Stimulated activated CD4-positive, alpha-beta T cell treated with anti-CD3 and anti-CD28 coated beads, Interleukin-15, amount 100 ng/mL, for 48 hours (primary cell): ENCODE measurements at places on chromosomes 7 and 10.

GRCh38 chr10:89829887-89830269, 128.5 kb downstream of the KIF20B start:
- no peak for DNase-seq

DNA sequence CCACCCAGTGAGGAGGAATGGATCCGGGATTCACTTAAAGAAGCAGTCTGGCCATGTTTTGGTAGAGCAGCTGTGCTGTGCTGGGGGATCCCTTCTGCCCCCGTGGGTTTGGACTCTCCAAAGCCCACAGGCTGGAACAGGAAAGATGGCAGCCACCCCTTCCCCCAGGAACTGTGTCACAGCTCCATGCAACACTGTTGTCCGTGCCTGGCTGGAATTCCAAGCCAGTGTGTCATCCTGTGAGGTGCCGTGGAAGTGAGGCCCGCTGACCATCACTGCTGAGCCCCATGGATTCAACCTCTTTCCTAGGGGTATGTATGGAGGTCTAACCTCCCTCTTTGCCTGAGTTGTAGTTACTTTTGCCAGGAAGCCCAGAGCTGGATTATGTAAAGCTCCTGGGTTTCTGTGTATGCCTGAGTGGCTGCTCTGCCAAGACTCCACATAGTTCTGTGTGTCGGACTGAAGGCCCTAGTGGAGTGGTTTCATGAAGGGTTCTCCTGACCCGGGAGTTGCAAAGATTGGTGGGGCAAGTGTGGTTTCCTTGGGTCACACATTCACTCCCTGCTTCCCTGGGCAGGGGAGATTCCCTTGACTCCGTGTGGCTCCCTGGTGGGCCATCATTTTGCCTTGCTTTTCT, 35.1 kb upstream of the PCGF5 start:
- no peak for DNase-seq

GRCh38 chr7:2710901-2711551, 23.0 kb downstream of the AMZ1 start:
- no peak for DNase-seq

- DNase-seq, result no peak
Observed at GRCh38 chr10:100008142-100008522, 1.6 kb downstream of the DNMBP start.

DNA sequence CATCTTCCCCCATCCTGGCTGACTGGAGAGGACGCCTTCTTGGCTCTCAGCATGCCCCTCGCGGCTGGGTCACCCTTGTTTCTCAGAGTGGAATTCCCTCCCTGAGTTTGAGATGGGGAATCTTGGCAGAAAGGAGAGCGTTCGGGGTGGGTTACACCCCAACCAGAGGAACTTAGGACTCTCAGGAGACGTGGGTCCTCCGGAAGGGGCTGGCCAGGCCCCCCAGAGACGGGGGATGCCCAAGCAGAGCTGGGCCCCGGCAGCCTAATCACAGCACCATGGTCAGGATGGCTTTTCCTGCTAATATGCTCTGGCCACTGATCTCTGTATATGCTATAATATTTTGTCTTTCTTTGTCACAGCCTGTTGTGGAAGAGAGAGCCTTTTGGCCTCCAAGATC, 214.3 kb downstream of the WDR37 start:
- DNase-seq, result no peak

DNA sequence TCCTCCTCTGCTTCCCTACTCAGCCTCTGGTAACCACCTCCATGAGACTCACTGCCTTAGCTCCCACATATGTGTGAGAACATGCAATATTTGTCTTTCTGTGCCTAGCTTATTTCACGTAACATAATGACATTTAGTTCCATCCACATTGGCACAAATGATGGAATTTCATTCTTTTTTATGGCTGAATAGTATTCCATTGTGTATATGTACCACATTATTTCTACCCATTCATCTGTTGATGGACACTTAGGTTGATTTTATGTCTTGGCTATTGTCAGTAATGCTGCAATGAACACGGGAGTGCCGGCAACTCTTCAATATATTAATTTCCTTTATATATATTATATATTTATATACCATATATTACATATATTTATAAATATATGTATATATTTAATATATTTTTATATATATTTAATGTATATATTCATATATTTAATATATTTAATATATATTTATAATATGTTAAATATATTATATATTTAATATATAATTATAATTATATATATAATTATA, 1046.9 kb downstream of the DNAJB9 start:
- no peak for DNase-seq

DNA sequence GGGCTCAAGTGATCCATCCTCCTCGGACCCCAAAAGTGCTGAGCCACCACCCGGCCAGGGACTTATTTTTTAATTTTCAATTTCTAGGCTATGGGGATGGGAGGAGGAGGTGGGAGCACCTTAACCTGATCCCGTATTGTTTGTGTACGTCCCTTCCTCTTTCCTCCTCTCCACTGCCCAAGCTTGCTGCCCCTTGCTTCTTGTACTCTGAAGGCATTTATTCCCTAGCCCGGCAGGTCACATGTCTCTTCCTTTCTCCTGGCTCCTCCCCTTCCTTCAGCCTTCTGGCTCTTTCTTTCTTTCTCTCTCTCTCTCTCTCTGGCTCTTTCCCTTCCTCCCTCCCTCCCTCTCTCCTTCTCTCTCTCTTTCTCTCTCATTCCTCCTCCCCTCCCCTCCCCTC, 56.0 kb downstream of the COL26A1 start:
- DNase-seq, result no peak

DNA sequence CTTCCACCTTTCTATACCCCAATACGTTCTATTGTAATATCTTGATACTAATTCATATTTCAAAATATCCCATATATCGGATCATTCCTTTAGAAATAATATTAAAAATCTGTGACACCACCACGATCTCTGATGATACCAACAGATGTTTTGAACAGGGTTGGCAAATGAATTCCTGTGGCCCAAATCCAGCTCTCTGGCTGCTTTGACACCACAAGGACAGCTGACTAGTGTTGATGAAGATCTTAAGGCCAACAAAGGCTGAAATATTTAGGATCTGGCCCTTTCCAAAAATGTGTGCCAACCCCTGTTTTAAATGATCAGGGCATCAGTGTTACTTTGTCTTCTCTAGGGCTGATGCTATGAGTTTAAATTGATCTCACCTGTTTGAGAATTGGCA, 380.7 kb upstream of the PFKP start:
- DNase-seq, result no peak

GRCh38 chr10:34740321-34740720, 74.8 kb downstream of the PARD3 start:
- no peak for DNase-seq

- no peak for DNase-seq
Observed at GRCh38 chr7:132065193-132065988, 509.0 kb upstream of the PODXL start.

GRCh38 chr7:47244692-47245091, 337.2 kb downstream of the TNS3 start:
- no peak for DNase-seq

- no peak for DNase-seq
Observed at GRCh38 chr7:39095875-39096619, 118.3 kb downstream of the POU6F2 start.

GRCh38 chr7:138286846-138287245, 173.2 kb upstream of the TRIM24 start:
- no peak for DNase-seq

- DNase-seq, result no peak
Observed at GRCh38 chr7:11231190-11231589, 257.5 kb downstream of the PHF14 start.

DNA sequence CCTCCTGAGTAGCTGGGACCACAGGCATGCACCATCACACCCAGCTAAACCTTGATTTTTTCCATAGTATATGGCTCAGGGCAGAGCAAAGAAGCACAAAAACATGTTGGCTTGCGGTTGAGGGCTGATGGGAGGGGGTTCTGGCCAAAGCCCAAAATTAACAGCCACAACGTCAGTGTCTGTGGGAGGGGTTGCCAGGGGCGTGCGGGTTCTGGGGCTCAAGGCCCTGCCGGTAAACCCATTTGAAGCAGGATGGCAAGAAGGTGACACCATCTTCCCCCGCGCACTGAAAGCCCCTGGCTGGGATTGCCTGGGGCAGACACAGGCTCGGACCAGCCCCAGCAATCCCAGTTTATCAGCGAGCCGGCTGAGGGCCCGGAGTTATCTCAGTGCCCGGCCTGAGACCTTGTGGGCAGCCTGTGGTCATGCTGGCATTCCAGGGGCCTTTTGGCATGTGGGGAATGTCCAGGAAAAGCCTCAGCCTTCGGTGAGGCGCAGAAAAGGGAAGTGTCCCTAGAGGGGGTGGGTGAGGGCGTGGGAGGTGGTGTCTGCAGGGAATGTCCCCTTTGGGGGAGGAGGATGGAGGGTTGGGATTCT, 167.7 kb upstream of the TNRC18 start:
- no peak for DNase-seq

- no peak for DNase-seq
Observed at GRCh38 chr10:102613785-102614184, 30.5 kb upstream of the TRIM8 start.

DNA sequence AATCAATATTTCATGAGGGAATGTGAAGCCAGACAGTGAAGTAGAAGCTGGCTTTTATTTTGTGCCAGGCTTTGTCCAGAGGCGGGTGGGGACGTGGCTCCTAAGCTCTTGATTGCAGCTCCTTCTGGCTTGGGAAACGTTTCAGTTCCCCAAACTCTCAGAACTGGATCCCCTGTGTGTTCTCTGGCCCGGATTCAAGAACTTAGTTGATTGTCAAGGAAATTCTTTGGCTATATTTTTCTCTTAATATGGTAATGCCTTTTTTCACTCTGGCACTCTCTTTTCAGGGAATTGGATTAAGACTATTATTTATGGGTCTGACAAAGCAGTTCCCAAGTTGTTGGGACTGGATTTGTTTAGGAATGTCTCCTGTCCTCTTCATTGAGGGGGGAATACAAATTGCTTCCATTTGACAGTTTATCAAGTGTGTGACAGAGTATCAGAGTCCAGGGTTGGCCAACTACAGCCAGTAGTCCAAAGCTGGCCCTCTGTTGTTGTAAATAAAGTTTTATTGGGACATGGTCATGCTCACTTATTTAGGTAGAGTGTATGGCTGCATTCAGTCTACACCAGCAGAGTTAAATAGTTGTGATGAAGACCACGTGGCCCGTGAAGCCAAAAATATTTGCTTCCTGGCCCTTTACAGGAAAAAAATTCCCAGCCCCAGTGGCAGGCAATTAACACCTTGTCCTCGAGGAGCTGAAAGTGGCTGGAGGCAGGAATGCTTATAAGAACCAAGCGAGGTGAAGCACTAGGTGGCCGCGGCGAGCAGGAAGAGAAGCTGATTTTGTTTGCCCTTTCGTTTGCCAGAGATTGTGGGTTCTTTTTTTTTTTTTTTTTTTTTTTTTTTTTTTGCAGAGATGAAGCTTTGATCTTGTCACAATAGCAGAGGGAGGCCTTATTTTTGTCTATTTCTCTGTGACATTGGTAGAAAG, 34.3 kb downstream of the HTRA1 start:
- no peak for DNase-seq

- peak; percentile 65 for DNase-seq
Observed at GRCh38 chr10:124688889-124689670, 55.1 kb downstream of the FAM53B start.

DNA sequence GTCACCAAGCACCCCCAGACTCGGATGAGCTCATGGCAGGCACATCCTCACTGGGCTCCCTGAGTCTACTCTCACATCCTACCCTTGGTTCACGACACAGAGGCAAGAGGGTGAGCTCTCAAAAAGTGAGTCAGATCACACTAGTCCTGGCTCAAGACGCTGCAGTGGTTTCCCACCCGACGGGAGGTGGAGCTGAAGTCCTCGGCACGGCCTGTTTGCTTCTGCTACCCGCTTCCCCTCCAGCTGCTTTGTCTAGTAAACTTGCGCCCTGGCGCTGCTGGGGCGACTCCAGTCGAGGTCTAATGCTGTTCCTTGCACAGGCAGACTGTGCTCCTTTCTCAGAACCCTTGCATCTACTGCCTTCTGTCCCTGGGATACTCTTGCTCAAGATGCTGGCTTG, 13.5 kb upstream of the SFMBT2 start:
- no peak for DNase-seq

DNA sequence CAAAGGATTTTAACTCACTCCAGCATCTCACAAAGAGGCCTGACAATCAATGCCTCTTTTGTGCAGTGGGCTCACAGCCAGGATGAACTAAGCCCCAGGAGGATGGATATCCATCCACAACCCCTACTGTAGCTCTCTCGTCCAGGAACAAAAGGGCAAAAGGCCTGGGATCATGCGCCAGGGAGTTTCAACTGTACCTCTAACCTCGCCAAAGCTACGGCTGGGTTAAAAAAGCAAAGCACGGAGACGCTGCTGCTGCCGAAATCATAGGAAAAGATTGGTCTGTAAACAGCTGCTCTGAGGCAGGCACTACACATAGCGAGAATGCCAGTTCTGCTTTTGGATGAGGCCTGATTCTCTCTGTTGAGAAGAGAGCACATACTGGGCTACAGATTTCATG, 32.1 kb downstream of the VSTM4 start:
- no peak for DNase-seq

- DNase-seq, result no peak
Observed at GRCh38 chr10:128907155-128907941, 559.7 kb upstream of the MGMT start.

GRCh38 chr7:158541346-158542010, 46.1 kb downstream of the PTPRN2 start:
- DNase-seq, result no peak

- DNase-seq, result no peak
Observed at GRCh38 chr7:18529239-18529638, 33.7 kb downstream of the HDAC9 start.

DNA sequence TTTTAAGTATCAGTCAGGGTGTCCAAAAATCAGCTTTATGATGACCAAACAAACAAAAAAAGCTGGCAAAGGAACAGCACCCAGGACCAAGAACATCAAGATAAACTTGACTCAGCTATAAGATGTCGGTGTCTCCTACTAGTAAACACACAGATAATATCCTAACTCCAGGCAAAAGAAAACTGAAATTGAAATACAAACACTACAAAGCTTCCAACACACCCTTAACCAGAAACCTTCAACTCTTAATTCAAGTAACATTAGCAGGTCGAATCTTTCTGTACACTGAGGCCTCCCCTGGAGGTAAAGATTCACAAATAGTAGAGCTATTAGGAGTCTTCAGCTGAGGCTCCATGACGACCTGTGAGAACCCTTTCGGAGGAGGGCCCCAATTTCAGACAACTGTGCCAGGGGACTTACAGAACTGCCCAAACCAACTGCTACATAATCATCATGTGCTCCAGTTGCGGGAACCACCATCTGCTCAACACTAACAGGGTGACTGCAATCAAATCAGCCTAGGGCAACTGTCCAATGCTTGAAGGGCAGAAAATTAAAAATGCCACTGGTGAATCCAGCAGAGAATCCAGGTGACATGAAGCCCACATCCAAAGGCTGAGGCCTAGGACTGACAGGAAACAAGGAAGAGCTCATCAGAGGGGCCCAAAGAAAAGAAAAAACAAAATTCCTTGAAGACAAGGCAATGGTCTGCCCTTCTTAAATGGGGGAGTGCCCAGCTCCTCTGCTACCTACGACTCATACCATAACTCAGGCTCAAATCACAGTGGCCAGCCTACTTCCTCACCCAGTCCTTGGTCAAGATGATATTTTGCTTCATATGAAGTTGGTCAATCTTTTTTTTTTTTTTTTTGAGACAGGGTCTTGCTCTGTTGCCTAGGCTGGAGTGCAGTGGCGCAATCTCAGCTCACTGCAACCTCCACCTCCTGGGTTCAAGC, 20.0 kb downstream of the XPNPEP1 start:
- no peak for DNase-seq
